Fibroblast of the aortic adventitia (primary cell): ENCODE measurements at places on chromosomes 5 and 9. TPM values are rescaled to one million over a fixed set of nuclear protein-coding genes. Genes with fewer than 3 reads are reported as not detected.

Gene PSAT1
- total RNA-seq: 32.0 and 308 TPM in 2 replicates

Gene SMIM33
- total RNA-seq: not detected in 2 replicates

Gene EGFL7
- 2.4 and 5.6 TPM in 2 replicates for total RNA-seq

Gene ABCA1
- 40.1 and 45.0 TPM in 2 replicates for total RNA-seq

Gene BTNL8
- total RNA-seq: not detected in 2 replicates

Gene NUTM2F
- total RNA-seq: not detected in 2 replicates

Gene C9
- not detected in 2 replicates for total RNA-seq

Gene SLC27A6
- not detected in 2 replicates for total RNA-seq

Gene SLC6A18
- total RNA-seq: not detected in 2 replicates

Gene SEC24A
- 9.0 and 35.2 TPM in 2 replicates for total RNA-seq

Gene TRIM36
- total RNA-seq: 0.36 and 0.41 TPM in 2 replicates

Gene GALNT12
- total RNA-seq: 24.9 and 138 TPM in 2 replicates

Gene GPX8
- total RNA-seq: 79.7 and 244 TPM in 2 replicates

Gene HNRNPK
- total RNA-seq: 207 and 445 TPM in 2 replicates

Gene ANKRD31
- total RNA-seq: 0.16 and 0.18 TPM in 2 replicates

Gene SOHLH1
- total RNA-seq: not detected in 2 replicates

Gene MEGF10
- total RNA-seq: not detected in 2 replicates

Gene CCNO
- 0.18 TPM in 1 of 2 replicates, not detected in the other for total RNA-seq

Gene CTXN3
- not detected in 2 replicates for total RNA-seq

Gene QRFP
- total RNA-seq: not detected in 2 replicates

Gene UBE2QL1
- under 0.01 and 0.25 TPM in 2 replicates for total RNA-seq

Gene PFN3
- total RNA-seq: not detected in 2 replicates

Gene KIF4B
- total RNA-seq: not detected in 2 replicates

Gene RFK
- total RNA-seq: 9.6 and 28.7 TPM in 2 replicates

Gene CARTPT
- total RNA-seq: not detected in 2 replicates

Gene NMUR2
- not detected in 2 replicates for total RNA-seq

Gene G3BP1
- 161 and 239 TPM in 2 replicates for total RNA-seq

Gene CDX1
- 0.18 and 0.65 TPM in 2 replicates for total RNA-seq

Gene IL11RA
- total RNA-seq: 23.8 and 26.7 TPM in 2 replicates

Gene PIP5KL1
- 1.6 and 2.6 TPM in 2 replicates for total RNA-seq

Gene EPB41L4B
- 0.08 and 1.8 TPM in 2 replicates for total RNA-seq

Gene CNTFR
- total RNA-seq: 1.3 TPM in 1 of 2 replicates, not detected in the other

Gene SLC12A7
- total RNA-seq: 3.4 and 9.8 TPM in 2 replicates

Gene CREBRF
- total RNA-seq: 29.7 and 33.8 TPM in 2 replicates

Gene SCGB3A2
- not detected in 2 replicates for total RNA-seq

Gene PMPCA
- 36.7 and 48.4 TPM in 2 replicates for total RNA-seq

Gene GRIN3A
- total RNA-seq: 0.09 TPM in 1 of 2 replicates, not detected in the other

Gene GARIN3
- total RNA-seq: not detected in 2 replicates
